GM23338 (cell line): ENCODE measurements at places on chromosomes 1 and 21. TPM values are rescaled to one million over a fixed set of nuclear protein-coding genes. Genes with fewer than 3 reads are reported as not detected.
A peak's percentile ranks its signal among the peaks of the same experiment; 100 is the strongest.

The KLHDC9 gene
- total RNA-seq = 5.6 and 6.3 TPM in 2 replicates

- DNase-seq = peak; percentile 17
- no peak overlapping the region for H3K4me3 ChIP-seq
- peaks cover 36% of the 10 kb centered on the region for H3K4me1 ChIP-seq
These were observed 239.8 kb upstream of the C1orf105 start for GRCh38 chr1:172180501-172181285.

DNA sequence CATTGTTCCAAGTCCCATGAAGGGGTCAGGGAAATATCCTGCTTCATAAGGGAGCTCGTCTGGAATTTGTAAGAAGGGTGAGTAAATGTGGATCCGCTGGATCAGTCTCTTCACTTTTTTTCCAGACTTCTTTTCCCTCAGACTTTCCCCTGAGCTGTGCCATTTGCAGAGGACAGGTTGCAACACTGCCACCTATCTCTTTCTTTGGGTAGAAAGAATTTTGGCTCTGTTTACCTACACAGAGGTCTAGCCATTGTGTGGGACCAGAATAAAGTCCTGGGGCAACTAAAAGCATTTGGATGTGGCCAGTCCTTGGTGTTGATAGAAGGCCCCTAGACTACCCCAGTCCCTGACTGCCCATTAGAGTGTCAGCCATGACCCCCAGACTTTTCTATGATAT, 1146.7 kb upstream of the PRMT6 start:
- DNase-seq = peak; percentile 50
- no peaks in the 10 kb centered on the region for H3K36me3 ChIP-seq
- no peak overlapping the region for H3K27ac ChIP-seq
- no peaks in the 10 kb centered on the region for H3K4me1 ChIP-seq
- no peak overlapping the region for H3K4me3 ChIP-seq

DNA sequence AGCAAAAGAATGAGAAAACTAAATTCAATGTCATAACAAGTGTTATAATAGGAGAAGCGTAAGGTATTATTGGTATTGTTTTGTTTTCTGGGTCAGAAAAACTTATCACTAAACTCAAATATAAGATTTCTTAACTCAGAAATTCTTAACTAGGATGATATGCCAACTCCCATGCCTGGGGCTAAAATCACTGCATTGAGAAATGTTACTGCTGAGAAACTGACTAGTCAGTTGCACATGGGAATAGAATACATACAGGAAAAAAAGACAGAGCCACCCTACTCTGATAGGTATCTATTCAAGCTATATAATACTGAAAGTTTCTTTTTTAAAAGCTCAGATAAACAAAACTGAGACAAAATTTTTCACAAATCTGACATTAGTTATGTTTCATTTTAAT, 56.3 kb downstream of the PRPF38A start:
- H3K36me3 ChIP-seq = no peaks in the 10 kb centered on the region
- H3K4me3 ChIP-seq = no peak overlapping the region
- no peak for DNase-seq
- H3K27ac ChIP-seq = no peak overlapping the region
- H3K27me3 ChIP-seq = no peaks in the 10 kb centered on the region

The SPRR1A gene
- not detected in 2 replicates for total RNA-seq

- H3K4me3 ChIP-seq = no peak overlapping the region
- no peak overlapping the region for H3K27ac ChIP-seq
- H3K36me3 ChIP-seq = no peaks in the 10 kb centered on the region
- no peak for DNase-seq
- peaks cover 8% of the 10 kb centered on the region for H3K4me1 ChIP-seq
These were observed 550.6 kb downstream of the PTBP2 start for GRCh38 chr1:97271916-97272788.

GRCh38 chr1:232629250-232630046, 485 bp downstream of the SIPA1L2 start:
- peaks cover 21% of the 10 kb centered on the region for H3K4me1 ChIP-seq
- H3K27ac ChIP-seq = no peak overlapping the region
- H3K36me3 ChIP-seq = no peaks in the 10 kb centered on the region
- peak; percentile 67 for DNase-seq
